ENCODE measurements at places on chromosomes 11 and 22.

DNA sequence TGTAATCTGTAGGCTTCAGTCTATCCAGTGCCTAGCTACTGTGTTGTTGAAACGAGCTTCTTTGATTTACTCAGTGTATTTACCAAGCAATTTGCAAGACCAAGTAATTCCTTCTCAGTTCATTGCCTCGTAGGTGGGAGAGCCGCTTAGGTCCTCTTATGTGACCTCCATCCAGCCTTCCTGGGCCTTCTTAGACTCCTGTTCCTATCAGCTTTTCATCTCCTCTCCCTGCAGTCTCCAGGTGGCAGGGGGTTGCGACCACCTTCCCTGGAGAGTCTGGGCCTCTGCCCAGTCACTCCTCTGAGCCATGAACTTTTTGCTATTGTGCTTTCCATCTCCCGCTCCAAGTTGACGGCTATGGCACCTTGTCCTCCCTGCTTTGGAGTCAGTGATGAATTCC is 251.8 kb downstream of the KIRREL3 start:
- no peak for DNase-seq

DNA sequence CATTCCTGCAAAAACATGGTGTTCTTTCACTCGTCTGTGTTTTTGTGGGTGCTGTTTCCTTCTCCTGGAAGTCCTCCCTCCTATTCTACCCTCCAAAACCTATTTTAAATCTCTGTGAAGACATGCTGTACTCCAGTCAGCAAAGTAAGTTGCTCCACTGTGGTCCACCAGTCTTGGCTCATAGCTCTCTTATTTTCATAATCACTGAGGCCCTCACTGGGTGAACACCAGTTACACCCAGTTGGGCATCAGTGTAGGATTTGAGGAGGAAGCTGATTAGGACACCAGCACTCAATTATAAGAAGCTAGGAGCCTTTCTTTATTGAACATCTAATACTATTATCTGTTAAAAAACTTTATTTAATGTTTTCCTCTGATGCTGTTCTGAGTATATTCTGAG is 23.9 kb upstream of the EED start:
- no peak for DNase-seq

DNA sequence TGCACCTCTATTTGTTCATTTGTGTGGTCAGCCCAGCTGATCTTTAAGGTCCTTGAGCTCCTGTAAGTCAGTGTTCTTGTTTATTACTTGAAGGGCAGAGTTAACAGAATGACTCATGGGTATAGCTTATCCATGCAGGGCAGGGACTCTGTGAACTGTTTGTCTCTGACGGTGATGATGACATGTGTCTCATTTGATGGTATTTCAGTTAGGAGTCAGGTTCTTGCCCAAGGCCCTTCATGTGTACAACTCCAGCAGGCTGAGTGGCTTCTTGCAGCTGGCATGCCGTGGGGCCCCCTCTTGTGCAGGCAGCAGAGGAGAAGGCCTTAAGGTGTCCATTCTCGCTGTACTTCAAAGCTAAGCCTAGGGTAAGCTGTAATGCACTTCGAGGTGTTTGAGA is 165.1 kb downstream of the DBX1 start:
- no peak for DNase-seq

- DNase-seq: no peak
Observed at GRCh38 chr11:31671681-31672080, 139.4 kb downstream of the PAX6 start.

- DNase-seq: no peak
Observed at GRCh38 chr11:5225480-5225871, 1.4 kb downstream of the HBB start.
